Large intestine (tissue), 12 donors: ENCODE measurements at places on chromosomes 3 and 15.

DNA sequence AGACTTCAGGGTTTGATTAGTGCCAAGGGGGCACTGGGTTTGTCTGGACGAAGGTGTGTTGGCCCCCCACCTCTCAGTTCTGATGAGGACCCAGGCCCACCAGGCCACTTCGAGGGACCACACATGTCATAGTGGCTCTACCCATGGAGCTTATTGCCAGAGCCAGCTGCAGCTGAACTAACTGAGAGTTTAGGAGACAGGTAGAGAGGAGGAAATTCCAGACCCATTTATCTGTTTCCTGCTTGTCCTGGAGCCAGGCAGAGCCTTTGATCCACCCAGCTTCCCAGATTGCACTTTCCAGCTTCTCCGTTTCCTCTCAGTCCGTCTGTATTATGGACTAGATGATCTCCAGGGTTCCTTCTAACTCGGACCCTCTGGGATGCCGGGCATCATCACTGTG lies 20.9 kb downstream of the SLC24A1 start:
- DNase-seq = no peak

DNA sequence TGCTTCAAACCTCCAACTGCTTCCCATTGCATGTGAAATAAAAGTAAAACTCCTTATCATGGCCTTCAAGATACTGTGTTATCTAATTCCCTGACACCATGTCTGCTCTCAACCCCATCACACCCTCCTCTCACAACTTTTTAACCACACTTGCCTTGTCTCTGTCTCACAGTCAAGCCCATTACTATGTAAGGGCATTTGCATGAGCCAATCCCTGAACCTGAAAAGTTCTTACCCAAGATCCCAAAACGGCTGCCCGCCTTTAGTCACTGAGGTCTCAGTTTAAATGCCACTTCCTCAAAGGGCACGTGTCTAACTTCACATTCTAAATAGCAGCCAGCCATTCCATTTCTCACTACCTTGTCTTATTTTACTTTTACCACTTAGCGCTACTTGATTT lies 83.1 kb downstream of the SST start:
- DNase-seq = no peak

- no peak for DNase-seq
Observed at GRCh38 chr3:36697229-36698001, 66.9 kb downstream of the DCLK3 start.

GRCh38 chr3:188775412-188775811 lies 396.4 kb upstream of the TPRG1 start:
- no peak for DNase-seq

- DNase-seq = no peak
Observed at GRCh38 chr3:20669184-20669583, 483.2 kb upstream of the SGO1 start.

DNA sequence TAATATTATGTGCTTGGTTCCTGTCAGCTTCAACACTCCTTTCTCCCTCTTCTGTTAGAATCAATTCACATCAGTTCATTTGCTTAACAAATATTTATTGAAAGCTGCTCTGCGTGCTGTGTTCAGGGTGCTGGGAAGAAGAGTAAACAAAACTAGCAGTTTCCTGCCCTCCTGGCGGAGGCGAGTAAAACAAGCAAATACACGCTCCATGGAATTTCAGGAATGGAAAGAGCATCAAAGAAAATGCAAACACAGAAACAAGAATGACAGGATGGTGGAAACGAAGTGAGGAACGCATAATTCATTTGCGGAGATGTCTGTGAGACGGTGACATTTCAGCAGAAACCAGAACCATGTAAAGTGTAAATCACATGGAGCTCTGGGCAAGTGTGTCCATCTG lies 49.4 kb upstream of the SPTSSB start:
- DNase-seq = no peak

DNA sequence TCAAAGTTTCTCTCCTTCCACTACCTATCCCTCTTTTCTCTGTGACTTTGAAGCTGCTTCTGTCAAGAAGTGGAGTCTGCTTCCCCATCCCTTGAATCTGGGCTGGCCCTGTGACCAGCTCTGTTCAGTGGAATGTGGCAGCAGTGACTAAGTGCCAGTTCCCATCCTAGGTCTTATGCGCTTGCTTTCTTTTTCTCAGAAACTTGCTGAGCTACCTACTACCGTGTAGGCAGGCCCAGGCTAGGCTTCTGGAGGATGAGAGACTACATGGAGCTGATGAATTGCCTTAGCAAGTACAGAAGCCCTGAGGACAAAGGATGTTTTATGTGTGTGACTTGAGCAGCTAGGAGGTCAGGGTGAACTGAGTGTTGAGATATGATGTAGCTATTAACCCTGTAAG lies 123.2 kb downstream of the PDCD6IP start:
- DNase-seq = no peak
